ENCODE measurements at places on chromosomes 7 and 10. TPM values are rescaled to one million over a fixed set of nuclear protein-coding genes. Genes with fewer than 3 reads are reported as not detected.

The HOXA10 gene
- 11.3 TPM for polyA plus RNA-seq

DNA sequence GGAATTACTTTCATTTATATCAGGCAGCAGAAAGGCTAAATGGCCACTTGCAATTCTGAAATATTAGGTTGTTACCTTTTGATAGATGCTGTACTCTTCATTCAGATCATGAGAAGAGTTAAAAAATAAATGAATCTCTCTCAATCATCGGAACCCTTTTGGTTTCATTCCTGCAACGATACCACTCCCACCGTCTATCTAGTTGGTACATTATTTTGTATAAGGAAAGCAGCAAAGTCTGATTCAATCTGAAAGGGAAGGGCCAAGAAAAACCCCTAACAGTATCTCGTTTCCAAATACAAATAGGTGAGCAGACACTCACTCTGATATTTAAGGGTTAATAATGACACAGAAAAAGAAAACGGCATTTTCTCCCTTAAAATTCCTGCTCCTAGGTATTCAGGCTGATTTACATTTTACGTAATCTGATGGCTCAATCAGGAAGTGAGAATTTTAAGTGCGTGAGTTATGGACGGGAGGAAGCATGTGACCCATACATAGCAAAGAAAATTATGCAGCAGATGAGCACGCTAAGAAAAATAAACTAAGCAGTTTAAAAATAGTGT is 209.4 kb upstream of the KLF14 start:
- DNase-seq: no peak

DNA sequence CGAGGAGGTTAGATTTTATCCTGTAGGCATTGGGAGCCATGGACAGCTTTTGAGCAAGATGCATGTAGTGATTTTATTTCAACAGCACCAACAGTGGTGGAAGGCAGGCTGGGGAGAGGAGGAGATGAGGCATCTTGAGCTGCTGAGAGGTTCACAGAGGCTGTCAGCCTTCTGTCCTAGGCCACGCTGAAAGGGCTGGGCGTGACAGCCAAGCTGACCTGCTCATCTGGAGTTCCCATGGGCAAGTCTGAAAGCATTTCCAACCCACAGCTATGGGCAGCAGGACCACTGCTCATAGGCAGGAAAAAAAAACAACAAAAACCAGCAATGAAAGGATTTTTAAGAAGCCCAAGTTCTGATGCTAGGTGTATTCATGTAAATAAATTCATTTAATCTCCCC is 7.7 kb downstream of the NEURL1 start:
- no peak for DNase-seq

- DNase-seq: no peak
These were observed 318.9 kb downstream of the KCNMA1 start for GRCh38 chr10:77318739-77319138.

The FAM25A gene
- polyA plus RNA-seq: not detected

DNA sequence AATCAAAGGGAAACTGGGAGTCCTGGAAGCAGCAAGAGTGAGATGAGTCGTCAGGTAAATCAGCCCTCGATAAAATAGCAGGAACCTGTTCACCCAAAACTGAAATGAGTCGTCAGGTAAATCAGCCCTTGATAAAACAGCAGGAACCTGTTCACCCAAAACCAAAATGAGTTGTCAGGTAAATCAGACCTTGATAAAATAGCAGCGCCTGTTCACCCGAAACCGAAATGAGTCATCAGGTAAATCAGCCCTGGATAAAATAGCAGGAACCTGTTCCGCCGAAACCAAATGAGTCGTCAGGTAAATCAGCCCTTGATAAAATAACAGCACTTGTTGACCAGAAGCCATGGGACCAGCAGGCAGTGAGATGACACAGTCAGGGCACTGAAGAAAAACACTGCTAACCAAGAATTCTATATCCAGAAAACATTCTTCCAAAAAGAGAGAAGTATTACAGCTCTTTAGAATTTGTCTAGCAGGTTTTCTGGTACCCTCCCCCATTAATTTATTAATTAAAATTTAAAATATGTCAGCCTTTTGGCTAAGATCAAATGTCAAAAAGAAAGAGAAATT is 3.4 kb upstream of the CYP2E1 start:
- DNase-seq: no peak

The PNLIP gene
- polyA plus RNA-seq: not detected

The DGKI gene
- polyA plus RNA-seq: 0.44 TPM

- DNase-seq: no peak
These were observed 999 bp upstream of the MRPS24 start for GRCh38 chr7:43870316-43870715.

GRCh38 chr7:137343281-137343841 is at the start of gene PTN:
Gene PTN (minus strand): TSS chr7:137343733. CDS start chr7:137254973, 88,760 bp downstream.
- peak; percentile 83 for DNase-seq

DNA sequence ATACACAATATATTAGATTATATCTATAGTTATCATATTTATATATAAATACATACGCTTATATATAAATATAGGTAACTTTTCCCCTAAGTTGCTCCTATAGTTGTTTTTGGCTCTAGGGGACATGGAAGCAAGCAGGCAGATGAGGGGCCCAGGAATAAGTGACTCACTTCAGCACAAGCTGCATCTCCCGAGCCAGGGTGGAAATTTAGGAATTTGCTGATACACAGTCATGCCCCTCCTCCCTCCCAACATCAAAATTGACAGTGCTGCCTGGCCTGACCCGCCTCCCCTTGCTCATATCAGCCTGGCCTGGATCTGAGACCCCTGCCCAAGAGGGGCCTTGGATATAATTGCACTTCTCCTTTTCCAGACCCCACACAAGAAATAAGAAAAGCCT is 33.8 kb downstream of the MKI67 start:
- no peak for DNase-seq

The TMEM140 gene
- 9.8 TPM for polyA plus RNA-seq

The CUBN gene
- 5.2 TPM for polyA plus RNA-seq

DNA sequence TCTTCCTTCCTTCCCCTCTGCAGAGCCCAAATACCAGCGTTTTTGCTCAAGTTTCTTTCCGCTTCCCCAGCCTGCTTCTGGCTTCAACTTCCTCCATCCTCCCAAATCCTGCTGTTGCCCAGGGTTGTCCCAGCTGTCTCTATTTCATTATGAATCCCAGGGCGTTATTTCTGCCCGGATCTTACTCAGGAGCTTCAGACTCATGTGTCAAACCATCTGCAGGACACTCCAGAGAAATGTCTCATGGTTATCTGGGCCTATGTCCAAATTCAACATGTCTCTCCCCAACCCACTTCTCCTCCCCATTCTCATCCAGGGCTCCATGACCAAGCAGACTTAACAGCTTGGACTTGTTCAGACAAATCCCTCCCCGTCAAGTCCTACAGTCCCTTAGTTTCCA is 15.6 kb downstream of the ARHGAP22 start:
- peak; percentile 66 for DNase-seq

- no peak for DNase-seq
These were observed 99.0 kb upstream of the PHF14 start for GRCh38 chr7:10874666-10875065.

DNA sequence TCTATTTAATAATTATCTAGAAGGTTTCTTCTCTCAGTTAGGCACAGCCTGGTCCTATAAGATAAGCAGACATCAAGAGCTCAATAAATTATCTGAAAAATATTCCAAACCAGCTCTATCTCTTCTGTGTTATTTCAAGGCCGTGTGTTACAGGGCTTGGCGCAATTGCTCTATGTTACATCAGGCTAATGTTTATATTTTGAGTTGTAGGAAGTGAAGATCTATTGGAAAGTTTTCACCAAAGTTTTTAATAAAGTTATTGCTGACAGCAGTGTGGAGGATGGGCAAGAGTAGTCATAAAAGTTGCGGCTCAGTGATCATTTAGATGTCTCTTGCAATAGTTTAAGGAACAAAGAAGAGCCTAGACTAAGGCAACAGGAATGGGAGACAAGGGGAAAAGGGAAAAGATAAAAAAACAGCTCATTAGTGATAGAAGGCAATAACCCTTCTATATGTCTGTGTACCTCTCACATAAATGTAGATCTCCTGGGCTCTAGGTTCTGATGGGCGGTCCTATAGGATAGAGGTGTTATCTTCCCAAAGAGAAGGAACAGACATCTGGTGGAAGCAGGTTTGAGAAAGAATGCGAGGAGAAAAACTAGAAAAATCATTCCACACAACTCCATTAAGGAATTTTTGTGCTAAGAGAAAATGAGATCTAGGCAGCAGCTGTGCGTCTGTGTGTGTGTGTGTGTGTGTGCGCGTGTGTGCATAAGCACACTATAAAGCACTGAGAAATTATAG is 5.9 kb upstream of the ANKRD7 start:
- no peak for DNase-seq

DNA sequence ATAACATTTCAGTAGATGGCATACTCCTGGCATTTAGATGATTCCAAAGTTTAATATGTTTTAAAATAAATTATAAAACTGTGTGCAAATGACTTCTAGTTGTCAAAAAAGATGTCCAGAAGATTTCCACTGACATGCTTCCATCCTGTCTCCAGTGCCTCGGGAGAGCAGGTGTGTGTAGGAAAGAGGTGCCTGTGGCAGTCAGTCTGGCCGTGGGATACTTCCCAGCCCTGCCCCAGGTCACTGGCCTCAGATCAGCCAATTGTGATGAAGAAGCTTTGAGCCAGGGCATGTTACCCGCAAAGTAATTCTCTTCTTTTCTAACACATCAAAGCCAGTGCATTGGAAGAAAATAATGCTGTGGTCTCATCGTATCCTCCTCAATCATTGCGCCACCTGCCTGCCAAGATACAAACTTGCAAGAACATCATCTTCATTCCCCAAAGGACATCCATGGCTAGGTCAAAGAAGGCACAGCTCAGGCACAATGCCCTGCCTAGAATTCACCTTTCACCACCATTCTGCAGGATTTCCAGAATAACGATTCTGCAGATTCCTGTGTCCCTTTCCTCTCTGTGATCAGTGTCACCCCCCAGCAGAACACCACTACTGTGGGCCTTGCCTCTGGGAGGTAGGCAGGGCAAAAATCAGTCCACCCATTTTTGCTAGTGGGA is 6.3 kb upstream of the KCNMA1 start:
- no peak for DNase-seq

DNA sequence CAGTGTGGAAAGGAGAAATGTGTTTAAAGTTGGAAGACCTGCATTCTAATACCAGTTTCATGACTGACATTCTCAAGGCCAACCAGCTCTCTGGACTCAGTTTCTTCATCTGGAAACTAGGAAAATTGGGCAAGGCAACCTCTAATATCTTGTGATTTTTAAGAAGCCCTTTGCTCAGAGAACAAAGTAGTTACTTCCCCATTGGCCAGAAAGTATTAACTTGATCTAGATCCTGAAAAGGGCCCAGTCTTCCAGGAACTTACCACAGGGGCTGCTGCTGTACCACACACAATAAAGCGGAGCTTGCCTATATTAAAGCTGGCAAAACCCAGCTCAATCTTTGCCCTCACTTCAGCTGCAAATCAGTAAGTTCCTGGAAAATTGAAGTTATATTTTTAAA is 155.6 kb upstream of the ADO start:
- no peak for DNase-seq

GRCh38 chr10:87670586-87670985 is 10.9 kb downstream of the PAPSS2 start:
- no peak for DNase-seq

GRCh38 chr7:5682551-5683279 is 98.7 kb downstream of the RNF216 start:
- DNase-seq: peak; percentile 75

- peak; percentile 76 for DNase-seq
These were observed 26.2 kb downstream of the TBATA start for GRCh38 chr10:70758757-70759514.

DNA sequence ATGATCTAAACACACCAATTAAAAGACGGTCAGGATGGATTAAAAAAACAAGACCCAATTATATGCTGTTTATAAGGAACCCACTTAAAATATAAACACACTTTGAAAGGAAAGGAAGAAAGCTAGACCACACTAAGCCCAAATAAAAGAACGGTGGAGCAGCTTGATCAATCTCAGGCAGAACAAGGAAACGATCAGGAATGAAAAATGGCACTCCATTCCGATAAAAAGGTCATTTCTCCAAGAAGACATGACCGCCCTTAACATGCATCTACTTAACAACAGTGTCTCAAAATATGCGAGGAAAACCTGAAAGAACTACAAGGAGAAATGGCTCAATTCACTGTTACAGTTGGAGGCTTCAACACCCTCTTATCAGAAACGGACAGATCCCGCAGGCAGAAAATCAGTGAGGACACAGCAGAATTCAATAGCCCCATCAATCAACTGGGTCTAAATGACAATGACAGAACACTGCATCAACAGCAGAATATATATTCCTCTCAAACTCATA is 210.0 kb downstream of the MAD1L1 start:
- no peak for DNase-seq

- peak; percentile 55 for DNase-seq
These were observed 92.4 kb upstream of the JCAD start for GRCh38 chr10:30151581-30152389.

DNA sequence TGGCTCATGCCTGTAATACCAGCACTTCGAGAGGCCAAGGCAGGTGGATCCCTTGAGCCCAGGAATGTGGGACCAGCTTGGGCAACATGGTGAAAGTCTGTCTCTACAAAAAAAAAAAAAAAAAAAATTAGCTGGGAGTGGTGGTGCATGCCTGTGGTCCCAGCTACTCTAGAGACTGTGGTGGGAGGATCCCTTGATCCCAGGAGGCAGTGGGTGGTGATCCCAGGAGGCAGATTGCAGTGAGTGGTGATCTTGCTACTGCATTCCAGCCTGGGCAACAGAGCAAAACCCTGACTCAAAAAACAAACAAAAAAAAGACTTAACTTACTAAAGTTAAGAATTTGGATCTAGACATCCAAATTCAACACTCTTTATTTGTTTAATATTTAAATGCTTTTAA is 10.2 kb upstream of the ADO start:
- no peak for DNase-seq

- peak; percentile 85 for DNase-seq
These were observed 129.3 kb downstream of the GLI3 start for GRCh38 chr7:42107484-42108240.

- DNase-seq: no peak
These were observed 275.0 kb downstream of the TSPAN12 start for GRCh38 chr7:120582916-120583315.

GRCh38 chr10:32375631-32376030 is 28.7 kb upstream of the EPC1 start:
- no peak for DNase-seq

DNA sequence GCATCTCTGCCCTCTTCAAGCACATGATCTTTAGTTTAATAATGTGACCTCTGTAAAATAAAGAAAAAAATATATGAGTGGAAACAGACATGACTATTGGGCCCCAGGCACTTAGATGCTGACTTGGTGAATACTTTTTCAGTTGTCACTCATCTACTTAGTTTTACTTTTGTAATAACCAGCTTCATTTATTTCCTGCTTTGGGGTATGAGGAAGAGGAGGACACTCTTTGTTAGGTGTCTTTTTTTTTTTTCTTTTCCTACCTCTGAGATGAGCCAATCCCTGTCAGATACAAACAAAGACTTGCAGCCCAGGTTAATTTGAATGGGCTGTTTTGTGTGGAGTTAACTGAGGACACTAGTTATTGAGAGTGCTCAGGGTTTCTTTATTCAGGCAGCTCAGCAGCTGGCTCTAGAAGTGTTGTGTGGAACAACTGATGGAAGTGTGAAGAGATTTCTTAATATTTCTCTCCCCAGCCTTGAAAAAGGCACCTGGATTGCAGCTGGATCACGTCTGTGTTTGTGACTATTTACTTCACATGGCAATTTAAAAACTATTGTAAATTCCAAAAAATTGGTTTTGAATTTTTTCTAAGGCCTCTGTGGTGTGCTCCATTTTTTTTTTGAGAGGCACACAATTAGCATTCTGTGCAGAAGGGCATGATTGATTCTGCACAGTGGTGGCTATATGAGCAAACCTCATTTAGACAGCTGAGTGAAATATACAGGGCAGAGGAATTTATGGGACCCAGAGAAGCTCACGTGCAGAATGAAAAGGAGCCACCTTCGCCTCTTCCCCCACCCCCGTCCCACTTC is 333.8 kb downstream of the LRMDA start:
- no peak for DNase-seq
